ENCODE measurements at places on chromosomes 7 and 10.

GRCh38 chr7:117230276-117231046, 92.4 kb downstream of the WNT2 start:
- DNase-seq = no peak

DNA sequence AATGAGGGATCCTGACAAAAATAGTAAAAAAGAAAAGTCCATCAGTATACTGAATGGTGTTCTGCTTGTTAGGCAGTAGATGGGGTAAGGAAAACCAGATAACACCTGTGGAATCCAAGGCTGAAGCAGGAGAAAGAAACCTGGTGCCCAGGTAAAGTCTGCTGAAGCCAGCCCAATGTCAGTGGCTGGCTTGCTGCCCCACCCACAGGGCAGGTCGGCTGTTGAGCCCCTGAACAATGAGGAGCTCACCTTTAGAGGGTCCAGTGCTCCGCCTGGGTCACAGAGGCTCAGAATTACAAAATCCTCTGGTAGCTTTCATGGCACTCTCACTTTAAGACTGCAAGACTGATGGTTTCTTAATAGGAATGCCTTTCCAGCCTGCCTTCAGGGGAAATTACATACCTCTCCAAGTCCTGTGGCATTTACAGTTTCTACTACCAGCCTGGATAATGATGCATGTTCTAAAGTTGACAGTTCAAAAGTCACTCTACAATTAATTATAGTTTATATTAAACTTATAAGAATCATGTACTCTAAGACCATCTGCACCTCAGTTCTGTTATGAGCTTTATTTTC, 23.8 kb downstream of the DHX32 start:
- DNase-seq = no peak

DNA sequence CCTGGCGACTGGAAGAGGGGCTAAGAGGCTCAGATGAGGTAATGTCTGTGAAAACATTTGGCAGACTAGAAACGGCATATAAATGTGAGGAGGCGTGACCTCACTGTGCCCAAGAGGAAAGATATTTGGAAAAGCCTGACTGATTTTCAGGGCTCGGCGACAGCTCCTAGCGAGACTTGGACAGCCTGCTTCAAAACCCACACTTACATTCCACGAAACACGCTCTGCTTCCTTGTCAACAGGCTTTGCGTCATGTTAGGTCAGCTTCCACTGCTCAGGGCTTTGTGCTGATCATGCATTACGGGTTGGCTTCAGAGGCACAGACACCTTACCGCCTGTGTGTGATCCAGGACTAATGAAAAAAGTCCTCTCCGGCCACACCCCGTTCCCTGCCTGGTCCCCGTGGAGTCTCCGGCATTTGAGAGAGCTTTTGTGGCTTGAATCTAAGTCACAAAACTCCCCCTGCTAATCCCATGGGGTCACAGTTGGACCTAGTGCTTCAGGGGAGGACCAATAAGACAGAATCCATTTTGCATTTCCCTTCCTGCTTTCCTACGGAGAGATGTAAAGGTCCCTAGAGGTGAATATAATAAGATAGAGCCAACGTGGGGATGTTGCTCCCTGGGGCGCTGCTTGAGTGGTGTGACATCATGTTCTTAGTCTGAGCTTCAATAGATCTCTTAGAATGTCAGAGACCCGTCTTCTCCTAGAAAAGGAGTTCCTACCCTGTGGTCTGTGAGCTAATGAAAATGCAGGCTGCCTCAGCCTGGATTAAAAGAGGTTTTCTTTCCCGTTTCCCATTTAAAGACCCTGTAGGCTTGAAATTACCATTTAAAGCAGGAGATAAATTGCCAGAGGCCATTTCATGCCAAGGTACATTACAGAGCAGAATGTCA, 25.5 kb downstream of the FGFBP3 start:
- DNase-seq = no peak

DNA sequence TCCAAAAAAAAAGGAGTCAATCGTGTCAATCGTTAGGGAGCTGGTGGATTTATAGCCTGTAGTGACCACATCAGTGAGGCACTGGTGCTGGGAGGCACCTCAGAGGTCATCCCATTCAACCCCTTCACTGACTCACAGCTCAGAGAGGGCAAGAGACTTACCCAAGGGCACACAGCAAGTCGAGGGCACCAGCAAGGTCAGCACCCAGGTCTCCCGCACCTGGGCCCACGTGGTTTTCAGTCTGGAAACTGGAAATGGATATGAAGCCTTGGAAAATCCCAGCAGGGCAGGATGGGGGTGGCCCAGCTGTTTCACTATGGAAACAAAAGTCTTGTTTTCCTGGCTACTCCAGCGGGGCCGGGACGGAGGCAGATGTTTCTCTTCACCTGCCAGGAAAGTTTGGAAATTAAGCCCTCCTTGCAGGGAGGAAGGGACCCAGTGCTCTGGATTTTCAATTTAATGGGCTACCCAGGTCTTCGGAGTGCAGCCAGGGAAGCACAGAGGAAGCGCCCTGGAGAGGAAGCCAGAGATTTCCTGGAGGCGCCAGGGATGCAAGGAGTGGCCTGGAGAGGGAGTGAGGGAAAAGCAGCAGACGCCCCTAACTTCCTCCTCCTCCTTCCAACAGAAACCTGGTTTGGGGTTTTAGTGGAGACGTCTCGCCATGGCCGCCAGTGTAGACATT, 157.2 kb upstream of the TNRC18 start:
- DNase-seq = no peak

DNA sequence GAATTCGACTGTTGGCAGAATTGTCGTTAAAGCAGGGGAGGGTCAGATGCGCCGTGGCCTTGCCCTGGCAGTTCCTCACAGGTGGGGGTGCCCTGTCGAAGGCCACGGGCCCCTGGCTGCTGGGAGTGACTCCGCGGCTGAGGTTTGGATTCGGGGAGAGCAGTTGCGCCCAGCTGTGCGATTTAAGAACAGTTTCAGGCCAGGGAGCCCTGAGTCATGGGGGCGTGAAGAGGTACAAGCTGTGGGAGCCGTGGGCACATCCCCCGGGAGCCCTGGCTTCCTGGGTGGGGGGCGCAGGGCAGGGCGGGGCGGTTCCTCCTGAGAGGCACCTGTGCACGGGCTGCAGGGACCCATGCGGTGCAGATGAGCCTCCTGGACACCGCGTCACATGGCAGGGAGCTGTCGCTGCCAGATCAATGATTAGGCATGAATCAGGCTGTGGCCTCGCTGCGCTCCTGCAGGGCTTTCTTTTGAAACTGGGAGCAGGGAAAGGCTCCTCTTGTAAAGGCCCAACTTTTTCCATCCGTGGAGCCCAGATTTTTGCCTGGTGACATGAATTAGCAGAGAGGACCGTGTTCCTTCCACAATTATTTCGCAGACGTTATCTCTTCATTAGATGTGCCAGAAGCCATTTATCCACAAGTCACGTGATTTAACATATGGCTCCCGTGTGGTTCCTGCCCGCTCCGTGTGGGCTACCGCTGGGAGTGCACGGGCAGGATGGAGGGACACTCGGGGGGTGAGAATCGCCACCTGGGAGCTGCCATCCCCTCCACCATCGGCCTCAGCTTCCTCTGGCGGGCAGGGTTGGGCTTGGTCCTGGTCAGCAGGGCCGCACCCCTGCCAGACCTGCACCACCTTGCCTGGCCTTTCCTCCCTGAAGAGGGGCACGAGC, 918 bp downstream of the PWWP2B start:
- DNase-seq = peak; percentile 29

DNA sequence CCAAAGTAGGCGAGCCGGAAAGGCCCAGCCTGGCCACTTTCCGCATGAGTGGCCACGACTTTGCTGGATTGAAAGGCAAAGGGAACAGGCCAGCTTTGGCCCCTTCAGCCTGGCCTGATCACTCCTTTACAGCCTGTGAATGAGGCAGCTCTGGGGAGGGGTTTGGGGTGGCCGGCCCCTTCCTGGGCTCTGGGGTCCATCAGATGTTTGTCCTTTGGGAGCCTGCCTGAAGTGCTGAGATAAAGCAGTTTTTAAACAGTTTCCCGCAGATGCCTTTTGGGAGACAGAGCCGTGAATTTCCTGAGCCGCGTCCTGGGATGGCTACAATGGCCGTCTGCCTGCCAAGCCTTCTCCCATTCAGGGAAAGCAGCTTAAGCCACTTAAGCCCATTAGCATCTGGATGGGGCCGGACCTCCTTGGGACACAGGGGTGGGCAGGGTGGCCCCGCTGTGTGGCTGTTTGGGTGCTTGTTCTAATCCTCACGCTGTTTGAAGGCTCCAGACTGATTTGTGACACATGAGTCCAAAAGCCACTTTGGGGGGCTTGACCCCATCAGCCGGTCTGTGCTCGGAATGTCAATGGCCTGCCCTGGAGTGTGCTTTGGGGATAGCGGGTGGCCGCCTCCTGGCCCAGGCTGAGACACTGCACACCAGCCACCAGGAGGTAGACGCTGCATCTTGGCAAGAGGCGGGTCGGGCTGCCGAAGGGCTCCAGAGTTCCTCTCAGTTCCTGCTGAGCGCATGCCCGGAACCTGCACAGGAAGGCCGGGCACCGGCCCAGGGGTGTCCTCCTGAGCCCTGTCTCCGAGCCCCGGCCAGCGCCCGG, 38.9 kb downstream of the NKX6-2 start:
- DNase-seq = no peak

GRCh38 chr7:45709168-45710042, 135.2 kb downstream of the ADCY1 start:
- no peak for DNase-seq

DNA sequence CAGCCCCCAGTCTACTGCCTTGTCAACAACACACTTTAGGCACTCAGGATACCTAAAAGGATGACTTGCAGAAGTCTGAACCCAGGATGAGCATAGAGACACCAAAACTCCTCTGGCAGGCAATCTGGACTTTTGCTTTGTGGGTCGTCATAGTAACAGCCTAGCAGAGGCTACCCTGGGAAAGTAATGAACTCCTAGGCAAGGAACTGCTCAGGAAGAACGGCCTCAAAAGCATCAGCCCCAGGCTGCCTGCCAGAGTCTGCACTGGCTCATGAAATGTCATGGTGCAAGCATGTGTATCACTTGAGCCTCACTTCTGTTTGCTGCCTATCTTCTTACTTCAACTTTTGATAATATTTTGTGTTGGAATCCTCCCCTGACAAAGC, 715.1 kb downstream of the GRID1 start:
- no peak for DNase-seq

- no peak for DNase-seq
Measured at GRCh38 chr10:69685802-69686585, 55.9 kb downstream of the FAM241B start.

GRCh38 chr10:35640951-35641675, 983 bp downstream of the FZD8 start:
- peak; percentile 37 for DNase-seq

GRCh38 chr10:125062914-125063230, 97.5 kb downstream of the CTBP2 start:
- no peak for DNase-seq

GRCh38 chr7:33107136-33108066, 1.8 kb downstream of the RP9 start:
- peak; percentile 72 for DNase-seq

- no peak for DNase-seq
Measured at GRCh38 chr10:117345143-117345542, 30.1 kb downstream of the PDZD8 start.

- DNase-seq = no peak
Measured at GRCh38 chr10:97270523-97271154, 21.8 kb downstream of the ARHGAP19 start.

GRCh38 chr10:46247808-46248569, 38.8 kb upstream of the ANTXRL start:
- DNase-seq = no peak

DNA sequence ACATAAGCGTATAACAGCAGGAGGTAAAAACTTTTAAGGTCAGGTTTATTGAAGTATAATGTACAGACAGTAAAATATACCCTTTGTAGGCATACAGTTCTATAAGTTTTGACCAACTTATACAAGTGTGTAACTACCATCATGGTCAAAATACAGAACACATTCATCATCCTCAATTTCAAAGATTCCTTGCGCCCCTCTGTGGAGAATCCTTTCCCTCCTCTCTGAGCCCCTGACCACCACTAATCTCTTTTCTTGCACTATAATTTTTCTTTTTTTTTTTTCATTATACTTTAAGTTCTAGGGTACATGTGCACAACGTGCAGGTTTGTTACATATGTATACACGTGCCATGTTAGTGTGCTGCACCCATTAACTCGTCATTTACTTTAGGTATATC, 58.1 kb upstream of the CTTNBP2 start:
- no peak for DNase-seq

- DNase-seq = no peak
Measured at GRCh38 chr7:5502721-5503243, 79.1 kb upstream of the TNRC18 start.

DNA sequence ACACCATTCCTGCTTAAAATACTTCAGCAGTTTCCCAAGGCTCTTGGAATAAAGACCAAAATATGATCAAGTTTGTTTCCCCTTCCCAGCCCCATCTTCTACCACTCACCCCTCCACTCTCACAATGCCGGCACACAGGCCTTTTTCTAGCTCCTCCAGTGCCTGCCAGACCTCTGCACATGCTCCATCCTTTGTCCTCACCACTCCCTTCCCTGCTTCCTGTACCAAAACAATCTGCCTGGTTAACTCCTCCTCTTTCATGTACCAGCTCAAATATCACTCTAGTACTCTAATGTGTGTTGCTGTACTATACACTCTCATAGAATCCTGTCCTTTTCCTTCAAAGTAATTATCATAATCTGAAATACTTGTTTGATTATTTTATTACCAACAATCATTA, 19.4 kb downstream of the SCRN1 start:
- no peak for DNase-seq

DNA sequence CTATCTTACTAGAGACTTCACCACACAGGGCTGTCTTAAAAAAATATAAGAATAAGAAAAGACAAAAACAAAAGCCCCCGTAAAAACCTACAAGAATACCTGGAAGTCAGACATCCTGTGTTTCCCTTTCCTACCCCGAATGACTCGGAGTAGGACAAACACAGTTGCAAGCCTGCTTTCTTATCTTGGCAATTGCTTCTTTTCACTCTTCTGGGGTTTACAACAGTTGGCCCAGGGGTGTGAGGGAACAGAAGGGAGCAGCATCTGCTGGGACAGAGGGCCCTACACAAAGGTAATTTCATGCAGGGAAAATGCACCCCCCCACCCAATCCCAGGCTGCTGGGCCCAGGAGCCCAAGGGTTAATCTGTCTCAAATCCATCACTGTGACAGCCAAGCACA, 220.6 kb downstream of the ARHGAP12 start:
- no peak for DNase-seq

DNA sequence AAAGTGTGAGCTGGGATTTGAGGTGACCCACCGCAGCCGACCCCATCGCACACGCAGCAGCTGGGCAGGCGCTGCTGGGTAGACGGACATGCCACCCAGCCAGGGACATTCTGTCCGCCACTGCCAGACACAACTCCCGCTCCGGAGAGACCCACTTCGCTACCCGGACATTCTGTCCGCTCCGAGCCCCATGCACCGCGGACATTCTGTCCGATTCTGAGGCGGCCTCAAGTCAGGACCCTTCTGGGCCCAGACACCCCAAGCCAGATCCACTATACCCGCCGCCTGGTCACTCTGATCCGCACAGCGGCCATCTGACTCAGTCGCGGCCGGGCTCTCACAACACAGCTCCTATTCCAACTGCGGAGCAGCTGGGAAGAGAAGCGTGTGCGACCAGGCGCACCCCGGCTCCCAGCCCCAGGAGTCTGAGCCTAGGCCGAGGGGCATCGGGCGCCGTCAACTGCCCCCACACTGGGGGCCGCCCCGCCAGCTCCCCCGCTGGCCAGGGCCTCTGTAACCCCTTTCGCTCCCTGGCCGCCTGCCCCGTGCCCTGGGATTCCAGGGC, 763 bp downstream of the PITX3 start:
- no peak for DNase-seq

GRCh38 chr7:130369110-130369711, 11.1 kb upstream of the CPA1 start:
- no peak for DNase-seq

GRCh38 chr7:108094933-108095710, 35.0 kb downstream of the LAMB4 start:
- no peak for DNase-seq
